Left lung (tissue), 14 donors: ENCODE measurements at places on chromosomes 2 and 18. TPM values are rescaled to one million over a fixed set of nuclear protein-coding genes. Genes with fewer than 3 reads are reported as not detected.
A peak's percentile ranks its signal among the peaks of the same experiment; 100 is the strongest.

- no peak for DNase-seq
Measured at GRCh38 chr18:74073957-74074667, 73.5 kb downstream of the FBXO15 start.

- DNase-seq, result no peak
Measured at GRCh38 chr2:42109959-42110640, 59.1 kb upstream of the EML4 start.

DNA sequence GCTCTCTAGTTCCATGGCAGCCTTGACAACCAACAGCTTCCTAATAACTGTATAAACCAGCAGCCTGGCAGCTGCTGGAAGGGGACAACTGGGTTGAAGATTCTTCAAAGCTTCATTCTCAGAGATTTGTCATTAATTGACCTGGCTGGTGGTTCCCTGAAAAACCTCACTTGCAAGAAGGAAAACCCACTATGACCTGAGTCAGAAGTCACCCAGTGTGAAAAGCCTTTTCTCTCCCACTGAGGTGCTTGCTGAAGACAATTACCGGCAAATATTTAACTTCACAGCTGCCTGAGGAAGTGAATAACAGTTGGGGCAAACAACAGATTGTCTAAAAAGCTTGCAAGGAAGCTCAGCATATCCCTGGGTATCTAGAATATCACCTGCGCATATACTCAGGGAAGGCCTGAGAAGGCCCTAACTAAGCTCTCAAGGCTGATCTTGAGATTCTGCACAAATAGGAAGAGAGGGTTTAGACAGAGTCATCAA, 49.9 kb downstream of the CRACDL start:
- no peak for DNase-seq

DNA sequence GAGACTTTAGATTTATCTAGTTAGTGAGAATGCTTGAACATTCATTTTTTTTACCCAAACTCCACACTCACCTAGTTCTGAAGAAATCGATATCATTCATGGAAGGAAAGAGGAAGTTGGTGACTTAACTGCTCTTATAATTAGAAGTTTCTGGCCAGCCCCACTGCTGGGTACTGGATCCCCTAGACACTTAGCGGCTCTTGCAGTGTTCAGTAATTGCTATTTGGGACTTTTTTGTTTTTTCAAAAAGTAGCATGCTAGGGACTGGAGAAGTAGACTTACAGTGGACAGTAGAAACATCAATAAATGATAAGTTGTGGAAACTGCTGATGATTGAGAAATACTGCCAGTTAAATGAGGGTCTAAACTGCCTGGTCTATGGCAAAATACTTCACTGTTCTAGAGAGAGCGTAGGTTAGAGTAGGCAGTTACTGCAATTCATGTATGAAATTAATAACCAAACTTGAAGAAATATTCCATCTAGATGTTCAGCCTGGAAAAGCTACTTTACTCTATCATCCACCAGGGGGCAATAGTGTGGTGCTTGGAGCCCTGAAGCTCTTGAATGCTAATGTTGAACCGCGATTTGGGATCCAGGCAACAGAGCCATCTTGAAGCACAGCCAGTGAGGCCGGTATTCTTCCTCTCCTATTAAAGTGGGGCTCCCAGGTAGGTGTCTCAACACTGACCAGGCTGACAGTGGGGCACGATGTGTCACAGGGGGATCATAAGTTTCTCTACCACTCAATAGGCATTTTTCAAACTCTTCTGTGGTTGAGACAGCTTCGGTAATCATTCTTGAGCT, 146.1 kb upstream of the SESTD1 start:
- no peak for DNase-seq

DNA sequence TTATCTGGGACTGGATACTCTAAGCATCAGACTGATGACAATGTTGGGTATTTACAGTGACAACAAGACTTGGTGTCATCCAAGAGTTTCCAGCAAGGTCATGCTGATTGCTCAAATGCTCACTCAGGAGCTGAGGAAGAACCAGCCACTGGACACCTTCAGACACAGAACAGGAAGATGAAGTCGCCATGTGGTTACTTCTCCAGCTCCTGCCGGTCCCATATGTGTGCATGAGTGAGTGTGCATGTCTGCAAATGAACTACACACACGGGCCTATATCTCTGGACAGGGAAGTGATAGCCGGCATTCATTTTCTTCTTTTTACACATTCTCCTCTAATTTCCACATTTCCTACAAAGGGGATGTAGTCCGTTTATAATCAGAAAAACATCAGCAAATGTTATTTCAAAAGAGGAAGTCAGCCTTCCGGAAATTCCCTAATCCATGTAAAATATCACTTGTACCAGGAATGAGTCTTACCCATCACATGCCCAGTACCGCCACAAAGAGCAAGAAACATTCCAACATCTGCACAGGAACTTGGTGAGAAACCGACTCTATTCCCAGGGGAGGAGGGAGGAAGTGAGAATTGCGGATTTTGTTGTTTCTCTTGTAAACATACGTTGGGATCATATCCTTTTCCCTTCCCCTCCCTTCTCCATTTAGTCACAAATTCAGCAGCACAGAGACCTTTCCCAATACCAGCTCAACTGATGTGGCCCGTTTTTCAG, 10.8 kb downstream of the RFX8 start:
- no peak for DNase-seq

GRCh38 chr2:240905176-240905781, 857 bp upstream of the CROCC2 start:
- peak; percentile 74 for DNase-seq

The RPRD1A gene
- 55.8 TPM for polyA plus RNA-seq

GRCh38 chr2:240291337-240292034, 144.0 kb upstream of the GPC1 start:
- DNase-seq, result no peak

DNA sequence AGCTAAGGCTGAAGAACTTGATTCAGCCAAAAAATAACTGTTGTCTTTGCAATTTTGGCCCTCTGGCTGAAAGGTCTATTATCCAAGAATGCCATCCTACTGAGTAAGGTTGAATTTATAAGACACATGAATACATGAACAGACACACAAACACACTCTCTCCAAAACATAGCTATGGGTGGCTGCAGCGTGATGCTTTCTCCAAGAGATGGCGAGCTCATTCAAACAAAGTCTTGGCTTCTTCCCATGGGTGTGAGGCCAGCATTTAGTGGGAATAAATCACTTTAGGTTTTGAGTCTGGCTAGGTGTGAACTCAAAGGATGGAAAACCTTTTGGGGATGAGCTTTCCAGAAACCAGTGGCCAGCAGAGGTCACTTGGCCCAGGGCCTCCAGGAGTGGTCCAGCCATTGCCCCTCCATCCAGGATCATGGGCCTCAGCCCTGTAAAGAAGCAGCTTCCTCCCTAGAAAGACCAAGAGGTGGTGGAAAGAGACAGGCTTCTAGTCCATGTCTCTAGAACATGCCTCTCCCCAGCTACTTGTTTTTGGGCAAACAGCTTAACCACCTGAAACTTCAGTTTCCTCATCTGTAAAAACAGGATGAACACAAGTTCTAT, 11.0 kb upstream of the OSR1 start:
- DNase-seq, result no peak

DNA sequence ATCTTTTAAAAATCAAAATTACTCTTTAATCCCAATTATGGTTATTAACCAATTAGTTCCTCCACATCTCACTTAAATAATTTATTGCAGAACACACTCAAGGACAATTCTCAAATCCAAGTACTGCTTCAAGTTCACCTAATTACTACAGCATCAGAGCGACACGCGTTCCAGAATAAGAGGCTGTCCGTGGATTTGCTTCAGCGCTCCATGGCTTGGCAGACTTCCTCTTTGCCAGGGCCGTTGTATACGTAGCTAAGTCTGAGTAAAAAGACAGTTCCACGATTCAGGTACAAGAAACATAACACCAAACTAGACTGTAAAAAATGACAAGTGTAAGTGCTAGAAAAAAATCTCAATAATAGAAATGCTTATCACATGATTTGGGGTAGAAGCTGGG, 153.2 kb upstream of the MYT1L start:
- DNase-seq, result no peak

The LHCGR gene
- polyA plus RNA-seq, result 0.08 TPM

The NYAP2 gene
- polyA plus RNA-seq, result 0.06 TPM

The ALPI gene
- polyA plus RNA-seq, result not detected

The PROM2 gene
- 15.9 TPM for polyA plus RNA-seq

The UCN gene
- 2.0 TPM for polyA plus RNA-seq

- no peak for DNase-seq
Measured at GRCh38 chr2:214075456-214075855, 335.4 kb upstream of the VWC2L start.

GRCh38 chr2:10236571-10237391, 65.9 kb upstream of the HPCAL1 start:
- DNase-seq, result no peak

GRCh38 chr18:78912844-78913243, 66.8 kb upstream of the SALL3 start:
- no peak for DNase-seq

DNA sequence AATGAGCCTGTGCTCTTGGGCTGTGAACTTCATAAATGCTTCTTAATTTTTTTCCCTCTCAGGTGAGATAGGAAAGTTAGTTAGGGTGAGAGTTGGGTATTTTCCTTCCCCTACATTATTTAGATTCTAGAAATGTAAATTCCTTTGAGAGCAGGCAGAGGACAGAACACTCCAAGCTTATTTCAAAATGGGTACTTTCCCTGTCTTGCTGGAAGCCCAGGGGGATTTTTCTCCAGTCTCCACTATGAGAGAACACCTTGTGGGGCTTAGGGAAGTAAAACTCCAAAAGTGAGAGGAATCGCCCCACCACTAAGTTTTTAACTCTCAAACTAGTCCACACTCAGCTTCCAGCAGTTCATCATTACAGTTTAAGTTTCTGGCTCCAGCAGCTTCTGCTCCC, 253.2 kb upstream of the CTAGE1 start:
- no peak for DNase-seq

DNA sequence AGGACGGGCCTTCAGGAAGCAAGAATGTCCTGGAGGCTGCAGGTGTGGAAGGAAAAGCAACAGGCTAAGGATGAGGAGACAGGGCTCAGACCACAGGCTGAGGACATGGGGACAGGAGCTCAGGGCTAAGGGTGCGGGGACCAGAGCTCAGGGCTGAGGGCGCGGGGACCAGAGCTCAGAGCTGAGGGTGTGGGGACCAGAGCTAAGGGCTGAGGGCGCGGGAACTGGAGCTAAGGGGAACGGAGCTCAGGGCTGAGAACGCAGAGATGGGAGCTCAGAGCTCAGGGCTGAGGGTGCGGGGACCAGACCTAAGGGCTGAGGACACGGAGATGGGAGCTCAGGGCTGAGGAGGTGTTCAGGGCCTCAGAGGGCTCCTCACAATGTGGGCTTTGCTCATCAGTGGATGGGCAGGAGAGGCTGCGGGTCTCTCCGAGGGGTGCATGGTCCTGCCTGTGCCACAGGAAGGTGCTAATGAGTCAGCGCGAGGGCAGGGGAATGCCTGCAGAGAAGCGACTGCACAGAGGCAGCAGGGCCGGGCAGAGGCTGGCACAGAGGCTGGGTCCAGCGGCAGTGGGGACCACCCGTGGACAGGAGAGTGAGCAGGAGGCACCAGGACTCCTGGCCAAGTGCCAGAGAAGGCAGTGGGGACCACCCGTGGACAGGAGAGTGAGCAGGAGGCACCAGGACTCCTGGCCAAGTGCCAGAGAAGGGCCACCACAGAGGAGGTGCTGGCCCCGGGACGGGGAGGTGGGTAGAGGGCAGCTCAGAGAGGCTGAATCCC, 271.7 kb downstream of the TWIST2 start:
- no peak for DNase-seq

DNA sequence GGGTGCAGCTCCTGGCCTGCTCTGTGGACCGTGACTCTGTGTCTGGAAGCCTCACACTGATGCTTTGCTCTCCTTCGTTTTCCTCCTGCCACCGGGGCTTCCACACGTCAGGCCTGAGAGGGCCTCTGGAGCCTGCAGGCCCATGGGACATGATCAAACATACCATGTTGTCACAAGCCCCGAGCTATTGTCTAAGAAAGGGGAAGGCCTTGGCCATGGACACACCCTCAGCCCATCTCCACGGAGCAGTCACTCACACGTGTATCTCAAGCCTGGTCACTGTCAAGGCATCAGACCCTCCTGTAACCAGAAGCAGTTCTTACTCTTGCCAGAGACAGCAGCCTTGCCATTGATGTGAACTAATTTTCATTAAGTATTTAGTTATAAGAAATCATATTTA, 814.1 kb upstream of the SALL3 start:
- no peak for DNase-seq

DNA sequence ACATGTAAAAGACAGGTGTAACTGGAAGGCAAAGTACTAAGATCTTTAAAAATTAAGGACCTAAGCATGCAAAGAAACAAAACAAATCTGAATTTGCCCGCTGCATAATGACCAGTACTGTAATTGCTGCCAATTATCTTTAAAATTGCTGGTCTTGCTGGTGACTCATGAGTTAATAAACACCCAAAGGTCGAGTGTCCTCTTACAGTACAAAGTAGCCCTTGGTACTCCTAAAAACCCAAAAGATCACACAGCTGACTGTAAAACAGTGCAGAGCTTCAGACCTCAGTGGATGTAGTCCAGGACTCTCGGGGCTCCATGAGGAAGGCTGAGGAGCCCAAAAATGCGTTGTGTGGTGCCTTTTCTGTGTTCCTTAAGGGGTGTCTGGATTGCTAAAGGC, 308.7 kb downstream of the CNTNAP5 start:
- no peak for DNase-seq

The ACMSD gene
- 1.2 TPM for polyA plus RNA-seq

DNA sequence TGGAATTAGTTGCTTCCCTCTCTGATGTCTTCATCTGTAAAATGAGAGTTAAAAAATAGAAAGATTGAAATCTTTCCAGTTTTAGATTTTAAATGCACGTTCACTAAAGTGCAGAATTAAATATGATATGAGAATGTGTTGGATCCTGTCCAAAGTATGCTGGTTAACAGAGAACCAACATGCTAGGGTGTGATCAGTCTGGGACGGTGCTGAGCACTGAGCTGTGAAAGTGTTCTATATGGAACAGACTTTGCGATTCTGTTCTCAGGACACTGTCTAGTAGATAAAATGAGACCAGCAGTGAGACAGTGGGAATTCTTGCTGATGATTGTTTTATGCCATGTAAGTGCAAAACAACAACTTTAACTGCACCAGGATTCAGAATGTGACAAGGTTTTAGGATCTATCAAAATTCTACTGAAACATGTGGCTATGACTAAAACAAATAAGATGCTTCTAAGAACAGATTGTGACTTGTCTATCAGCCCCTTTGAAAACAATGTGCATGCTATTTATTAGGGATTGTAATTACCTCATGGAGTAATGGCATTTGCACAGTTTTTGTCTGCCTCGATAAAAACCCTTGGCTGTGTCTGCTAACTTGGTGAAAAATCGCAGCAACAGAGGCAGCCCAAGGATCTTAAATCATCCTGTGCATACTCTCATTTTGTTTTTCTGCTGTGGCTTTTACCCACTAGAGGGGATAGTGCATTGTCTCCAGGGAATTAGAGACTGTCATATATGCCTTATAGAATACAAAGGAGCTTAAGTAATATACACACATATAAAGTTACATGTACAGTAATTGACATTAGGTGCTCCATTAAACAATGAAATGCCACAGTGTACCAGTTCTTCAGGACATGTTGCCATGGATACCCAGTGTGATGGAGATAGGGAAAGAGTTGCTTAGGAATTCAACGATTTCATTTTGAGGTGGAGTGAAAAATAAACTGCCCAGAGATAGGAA, 55.1 kb downstream of the MAP3K20 start:
- DNase-seq, result no peak

The FEV gene
- polyA plus RNA-seq, result not detected
